Endodermal cell (in vitro differentiated cells): ENCODE measurements at places on chromosomes 2 and 18. TPM values are rescaled to one million over a fixed set of nuclear protein-coding genes. Genes with fewer than 3 reads are reported as not detected.

The FAM228A gene
- total RNA-seq, result 0.36 to 0.53 TPM in 2 of 3 replicates, not detected in the other

The TCF4 gene
- 55.9 and 58.5 TPM in 2 replicates for total RNA-seq

DNA sequence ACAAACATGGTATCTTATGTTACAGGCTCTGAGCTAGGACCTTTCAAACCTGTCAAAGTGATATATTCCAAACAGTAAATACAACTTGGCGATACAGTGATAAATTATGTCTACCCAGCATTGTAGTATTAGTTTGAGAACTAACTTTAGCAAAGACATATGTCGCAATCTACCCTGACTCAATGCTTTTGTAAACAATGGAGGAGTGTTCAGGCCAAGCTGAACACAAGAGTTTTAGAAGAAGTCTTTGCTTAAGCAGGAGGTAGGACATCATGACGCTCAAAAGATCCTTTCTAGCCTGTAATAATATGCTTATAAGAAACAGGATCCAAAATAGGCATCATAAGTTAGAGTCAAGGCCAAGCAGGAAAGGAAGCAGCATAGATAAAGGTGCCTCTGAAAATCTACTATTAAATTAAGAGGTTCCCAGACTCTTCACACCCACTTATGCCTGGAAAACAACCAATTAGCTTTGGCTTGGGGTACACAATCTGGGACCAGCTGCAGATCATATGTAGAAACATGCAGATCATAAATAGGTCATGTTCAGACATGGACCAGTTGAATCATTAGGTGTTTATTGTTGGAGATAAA, 132.5 kb downstream of the CSRNP3 start:
- H3K36me3 ChIP-seq, result no peaks in the 10 kb centered on the region
- no peaks in the 10 kb centered on the region for H3K4me1 ChIP-seq
- H3K4me3 ChIP-seq, result no peak overlapping the region
- no peak overlapping the region for H3K27ac ChIP-seq

GRCh38 chr2:133152801-133153200, 415.5 kb downstream of the NCKAP5 start:
- H3K27me3 ChIP-seq, result no peaks in the 10 kb centered on the region
- no peak for DNase-seq
- H3K4me3 ChIP-seq, result no peak overlapping the region
- H3K4me1 ChIP-seq, result no peaks in the 10 kb centered on the region

GRCh38 chr2:98881153-98881650, 54.8 kb downstream of the CRACDL start:
- H3K36me3 ChIP-seq, result no peaks in the 10 kb centered on the region
- no peak for DNase-seq
- H3K4me3 ChIP-seq, result no peak overlapping the region
- H3K4me1 ChIP-seq, result no peaks in the 10 kb centered on the region
- H3K27ac ChIP-seq, result no peak overlapping the region

The MC5R gene
- total RNA-seq, result 0.24 TPM in 1 of 2 replicates, not detected in the other

- no peak for DNase-seq
- no peak overlapping the region for H3K4me3 ChIP-seq
- no peaks in the 10 kb centered on the region for H3K27me3 ChIP-seq
- no peaks in the 10 kb centered on the region for H3K4me1 ChIP-seq
These were observed 131.9 kb upstream of the CHAC2 start for GRCh38 chr2:53635694-53636093.

- H3K27ac ChIP-seq, result peak overlapping the region; percentile 15
- no peaks in the 10 kb centered on the region for H3K36me3 ChIP-seq
- no peak overlapping the region for H3K4me3 ChIP-seq
- H3K4me1 ChIP-seq, result peaks cover 4% of the 10 kb centered on the region
- no peaks in the 10 kb centered on the region for H3K27me3 ChIP-seq
These were observed 427.5 kb downstream of the PARD3B start for GRCh38 chr2:204972606-204973336.

- no peak overlapping the region for H3K27ac ChIP-seq
- no peak for DNase-seq
- no peaks in the 10 kb centered on the region for H3K27me3 ChIP-seq
- no peaks in the 10 kb centered on the region for H3K4me1 ChIP-seq
- H3K4me3 ChIP-seq, result no peak overlapping the region
These were observed 4.6 kb downstream of the PIGN start for GRCh38 chr18:62182220-62182619.

The PDE11A gene
- total RNA-seq, result 0.49 to 1.9 TPM (median 0.53 TPM) in 3 replicates

DNA sequence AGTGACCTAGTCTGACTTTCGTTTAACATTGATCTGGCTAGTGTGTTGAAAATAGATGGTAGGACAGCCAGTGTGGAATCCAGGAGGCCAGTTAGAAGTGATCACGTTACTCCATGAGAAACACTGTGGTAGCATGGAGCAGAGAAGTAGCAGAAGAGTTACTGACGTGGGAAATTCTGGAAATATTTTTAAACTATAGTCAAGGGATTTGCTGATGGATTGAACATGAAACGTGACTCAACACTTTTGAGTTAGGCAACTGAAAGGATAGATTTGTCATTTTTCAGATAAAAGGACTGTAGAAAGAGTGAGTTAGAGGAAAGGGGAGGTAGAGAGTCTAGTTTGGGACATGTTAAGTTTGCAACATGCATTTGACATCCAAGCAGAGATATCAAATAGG, 130.4 kb downstream of the IRS1 start:
- peaks cover 16% of the 10 kb centered on the region for H3K27me3 ChIP-seq
- no peak for DNase-seq

The GTF2A1L gene
- not detected in 2 replicates for total RNA-seq

DNA sequence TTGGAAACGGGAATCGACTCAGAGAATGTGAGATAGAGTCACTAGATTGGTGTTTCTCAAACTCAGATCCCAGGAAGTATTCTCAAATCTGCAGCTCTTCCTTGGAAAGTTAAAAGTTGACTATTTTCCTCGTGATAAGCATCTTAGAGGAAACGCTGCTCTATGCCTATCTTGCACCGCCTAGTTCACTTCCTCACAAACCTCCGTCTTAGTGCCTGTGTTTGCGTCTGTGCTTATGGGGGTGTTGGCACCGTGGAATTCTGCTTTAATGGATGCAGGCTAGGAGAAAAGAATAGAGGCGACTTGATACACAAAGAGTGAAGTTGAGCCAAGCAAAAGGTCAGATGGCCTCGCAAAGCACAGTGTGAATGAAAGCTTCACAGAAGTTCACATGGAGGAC, 255.3 kb upstream of the ID2 start:
- no peak overlapping the region for H3K27ac ChIP-seq
- no peaks in the 10 kb centered on the region for H3K27me3 ChIP-seq
- H3K4me3 ChIP-seq, result no peak overlapping the region
- H3K36me3 ChIP-seq, result no peaks in the 10 kb centered on the region
- DNase-seq, result peak; percentile 16

The CYP27C1 gene
- 2.4 to 5.1 TPM (median 4.9 TPM) in 3 replicates for total RNA-seq

The CCDC148 gene
- 2.5 and 2.7 TPM in 2 replicates for total RNA-seq

- no peak overlapping the region for H3K27ac ChIP-seq
- no peak for DNase-seq
These were observed 22.8 kb upstream of the ASNSD1 start for GRCh38 chr2:189638301-189639006.

DNA sequence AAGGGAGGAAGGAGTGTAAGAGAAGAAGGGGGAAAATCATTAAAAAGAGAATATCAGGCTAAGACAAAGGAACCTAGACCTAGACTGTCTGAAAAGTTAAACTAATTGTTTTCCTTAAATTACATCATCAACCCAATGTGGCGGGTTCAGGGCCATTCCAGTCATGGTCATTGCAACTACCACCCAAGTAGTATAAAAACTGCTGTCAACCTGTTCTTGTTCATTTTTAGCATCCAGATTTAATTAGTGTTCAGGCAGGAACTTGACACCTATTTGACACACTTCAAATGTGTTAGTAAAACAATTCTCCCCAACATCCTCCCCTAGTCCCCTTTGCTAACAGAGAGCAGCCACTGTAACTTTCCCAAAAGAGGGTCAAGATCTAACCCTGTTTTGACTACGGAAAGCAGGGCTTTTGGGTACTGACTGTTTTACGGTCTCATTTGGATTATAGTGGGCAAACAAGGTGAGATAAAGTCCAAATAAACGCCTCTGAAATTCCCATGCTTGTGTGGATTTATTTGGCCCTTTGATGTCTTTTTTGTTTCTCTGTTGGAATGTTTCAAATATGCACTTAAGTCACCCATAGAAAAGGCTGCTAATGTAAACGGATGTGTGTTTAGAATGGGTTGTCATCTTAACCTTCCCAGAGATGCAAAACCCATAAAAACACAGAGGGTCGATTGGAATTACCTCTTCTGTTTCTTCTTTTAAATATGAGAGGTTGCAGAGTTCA, 19.3 kb upstream of the TANC1 start:
- no peaks in the 10 kb centered on the region for H3K36me3 ChIP-seq
- peaks cover 4% of the 10 kb centered on the region for H3K4me1 ChIP-seq
- no peak for DNase-seq

The SIX2 gene
- total RNA-seq, result 0.26 TPM in 1 of 3 replicates, not detected in the others

The ARHGAP25 gene
- 0.63 to 1.9 TPM (median 0.82 TPM) in 3 replicates for total RNA-seq

- peak; percentile 46 for DNase-seq
- peaks cover 3% of the 10 kb centered on the region for H3K4me1 ChIP-seq
- H3K27me3 ChIP-seq, result no peaks in the 10 kb centered on the region
- H3K4me3 ChIP-seq, result no peak overlapping the region
These were observed 97.3 kb downstream of the ACAA2 start for GRCh38 chr18:49716035-49716434.

GRCh38 chr2:191692502-191693115, 14.7 kb downstream of the NABP1 start:
- no peak overlapping the region for H3K27ac ChIP-seq
- no peak for DNase-seq
- no peak overlapping the region for H3K4me3 ChIP-seq

- H3K4me3 ChIP-seq, result no peak overlapping the region
- no peak for DNase-seq
- no peaks in the 10 kb centered on the region for H3K4me1 ChIP-seq
These were observed 75.1 kb downstream of the BOLA3 start for GRCh38 chr2:74072565-74072964.

GRCh38 chr2:239380831-239381708, 19.8 kb downstream of the HDAC4 start:
- H3K4me3 ChIP-seq, result no peak overlapping the region
- no peaks in the 10 kb centered on the region for H3K4me1 ChIP-seq
- no peaks in the 10 kb centered on the region for H3K27me3 ChIP-seq
- DNase-seq, result no peak
- H3K27ac ChIP-seq, result peak overlapping the region; percentile 12
- no peaks in the 10 kb centered on the region for H3K36me3 ChIP-seq

DNA sequence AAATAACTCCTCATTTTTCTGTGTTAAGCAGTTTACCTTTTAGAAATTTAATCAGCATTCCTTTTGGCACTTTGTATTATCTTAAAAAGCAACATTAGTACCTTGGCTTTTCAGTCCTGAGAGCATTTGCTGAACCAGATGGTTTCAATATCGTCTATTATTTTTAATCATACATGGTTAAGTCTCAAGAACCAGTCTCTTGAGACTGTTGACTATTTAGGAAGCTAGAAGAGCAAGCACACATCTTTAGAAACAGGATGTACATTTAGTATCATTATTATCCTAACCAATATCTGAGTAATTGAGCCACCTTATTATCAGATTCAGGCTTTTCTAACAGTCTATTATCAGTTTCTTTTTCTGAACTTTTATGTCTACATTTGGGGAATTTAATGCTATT, 28.2 kb upstream of the ZEB2 start:
- no peak for DNase-seq
- no peaks in the 10 kb centered on the region for H3K4me1 ChIP-seq
- H3K4me3 ChIP-seq, result no peak overlapping the region
- H3K27ac ChIP-seq, result no peak overlapping the region
- no peaks in the 10 kb centered on the region for H3K36me3 ChIP-seq

DNA sequence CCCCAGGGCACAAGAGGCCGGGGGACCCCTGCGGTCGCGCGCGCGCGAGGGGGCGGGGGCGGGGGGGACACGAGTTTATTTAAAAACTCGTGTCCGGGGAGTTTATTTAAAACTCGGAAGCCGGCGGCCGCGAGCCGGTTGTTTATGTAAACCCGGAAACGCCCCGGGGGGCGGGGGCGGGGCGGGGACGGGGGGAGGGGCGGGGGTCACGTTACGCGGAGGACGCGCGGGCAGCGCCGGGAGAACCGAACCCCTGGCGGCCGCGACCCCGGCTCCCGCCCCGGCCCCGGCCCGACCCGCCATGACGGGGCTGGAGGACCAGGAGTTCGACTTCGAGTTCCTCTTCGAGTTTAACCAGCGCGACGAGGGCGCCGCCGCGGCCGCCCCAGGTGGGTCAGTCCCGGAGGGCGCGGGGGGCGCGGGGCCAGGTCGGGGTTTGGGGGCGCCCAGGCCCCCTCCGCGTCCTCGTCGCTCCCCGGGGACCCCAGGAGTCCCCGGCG, 4.4 kb downstream of the NFATC1 start:
- peak overlapping the region; percentile 74 for H3K4me3 ChIP-seq
- no peaks in the 10 kb centered on the region for H3K36me3 ChIP-seq
- peaks cover 32% of the 10 kb centered on the region for H3K27me3 ChIP-seq
- no peak overlapping the region for H3K27ac ChIP-seq

DNA sequence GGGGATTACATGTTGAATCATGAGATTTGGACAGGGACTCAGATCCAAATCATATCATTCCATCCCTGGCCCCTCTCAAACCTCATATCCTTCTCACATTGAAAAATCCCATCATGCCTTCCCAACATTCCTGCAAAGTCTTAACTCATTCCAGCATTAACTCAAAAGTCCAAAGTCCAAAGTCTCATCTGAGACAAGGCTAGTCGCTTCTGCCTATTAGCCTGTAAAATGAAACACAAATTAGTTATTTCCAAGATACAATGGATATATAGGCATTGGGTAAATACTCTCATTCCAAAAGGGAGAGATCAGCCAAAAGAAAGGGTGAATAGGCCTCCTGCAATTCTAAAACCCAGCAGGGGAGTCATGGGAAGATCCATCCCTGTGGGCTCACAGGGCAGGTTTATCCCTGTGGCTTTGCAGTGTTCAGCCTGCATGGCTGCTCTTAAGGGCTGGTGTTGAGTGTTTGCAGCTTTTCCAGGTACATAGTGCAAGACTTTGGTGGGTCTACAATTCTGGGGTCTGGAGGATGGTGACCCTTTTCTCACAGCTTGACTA, 21.2 kb upstream of the SLC14A1 start:
- peak; percentile 15 for DNase-seq
- no peaks in the 10 kb centered on the region for H3K4me1 ChIP-seq
- H3K27ac ChIP-seq, result no peak overlapping the region
- H3K27me3 ChIP-seq, result no peaks in the 10 kb centered on the region
- H3K36me3 ChIP-seq, result no peaks in the 10 kb centered on the region

DNA sequence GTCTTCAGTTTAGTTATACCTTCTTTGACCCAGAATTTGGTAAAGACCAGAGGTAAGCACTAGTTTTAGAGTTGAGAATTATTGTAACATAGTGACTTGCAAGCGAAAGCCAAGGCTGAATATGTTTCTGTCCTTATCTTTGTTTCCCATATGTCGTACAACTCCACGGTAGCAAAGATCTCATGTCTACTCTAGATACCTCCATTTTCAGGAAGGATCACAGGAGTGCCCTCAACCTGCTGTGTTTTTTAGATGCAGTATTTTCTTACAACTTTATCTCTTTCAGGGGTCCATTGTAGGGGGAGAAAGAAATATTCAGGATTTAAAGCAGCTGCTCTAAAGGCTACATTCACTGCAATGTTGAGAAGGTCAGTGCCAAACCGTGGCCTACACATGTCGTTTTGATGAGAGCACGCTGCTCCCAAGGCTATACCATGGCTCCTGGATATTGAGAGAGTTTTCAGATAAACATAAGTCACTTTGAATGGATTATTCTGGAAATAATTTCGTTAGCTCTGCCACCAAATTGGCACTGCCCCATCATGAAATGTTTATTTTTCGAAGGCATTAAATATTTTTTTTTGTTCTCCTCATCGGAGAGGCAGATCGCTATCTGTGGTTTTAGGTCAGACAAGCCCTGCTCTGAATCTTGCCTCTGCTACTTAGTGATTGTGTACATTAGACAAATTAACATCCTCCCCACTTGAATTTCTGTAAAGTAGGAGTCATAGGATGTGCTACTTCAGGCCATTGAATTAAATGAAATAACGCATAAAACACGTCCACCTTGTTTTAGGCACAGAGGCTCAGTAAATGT, 2.1 kb downstream of the RHBDD1 start:
- no peaks in the 10 kb centered on the region for H3K36me3 ChIP-seq
- H3K4me1 ChIP-seq, result no peaks in the 10 kb centered on the region

The ANTXR1 gene
- total RNA-seq, result 34.7 to 54.6 TPM (median 48.3 TPM) in 3 replicates
